DMS 273 treated with DMSO at 0.1 percent for 48 hours (cell line): ENCODE measurements at places on chromosomes 4 and X.

DNA sequence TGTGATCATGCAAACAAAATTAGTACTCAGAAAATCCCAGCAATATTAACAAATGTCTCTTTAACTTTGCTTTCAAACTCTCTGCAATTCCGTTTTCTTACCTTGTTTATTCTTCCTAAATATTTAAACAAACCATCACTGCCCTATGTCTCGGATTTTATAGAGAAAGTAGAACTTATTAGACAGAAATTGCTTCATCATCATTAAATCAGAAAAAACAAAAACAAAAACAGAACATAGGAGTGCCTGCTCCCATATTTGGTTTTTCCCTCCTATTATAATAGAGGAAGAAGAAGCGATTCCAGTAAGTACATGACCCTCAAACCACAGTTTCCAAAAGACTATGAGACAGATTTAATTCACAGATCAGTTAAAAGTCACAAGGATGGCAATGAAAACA lies 1228.0 kb downstream of the RPA4 start:
- DNase-seq: no peak

DNA sequence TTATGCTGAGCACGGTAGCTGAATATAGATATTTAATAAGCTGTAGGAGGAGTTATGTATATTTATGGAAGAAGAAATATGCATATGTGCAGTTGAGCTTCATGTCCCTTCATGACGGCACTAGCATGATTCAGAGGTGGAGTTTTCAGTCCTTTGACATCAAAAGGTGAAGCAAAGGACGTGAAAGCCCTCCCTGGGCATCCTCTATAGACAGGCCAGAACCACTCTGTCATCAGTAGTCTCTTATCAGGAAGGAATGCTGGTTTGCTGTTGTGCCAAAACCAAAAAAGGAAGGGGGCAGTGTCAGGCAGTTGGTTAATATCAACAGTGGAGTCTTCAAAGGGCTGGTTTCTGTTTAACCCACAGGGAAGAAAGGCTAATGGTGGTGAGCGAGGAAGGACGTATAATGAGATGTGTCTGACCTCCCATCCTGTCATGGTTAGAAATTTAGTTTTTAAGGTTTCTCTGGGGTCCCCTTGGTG lies 23.5 kb upstream of the IL2 start:
- no peak for DNase-seq

DNA sequence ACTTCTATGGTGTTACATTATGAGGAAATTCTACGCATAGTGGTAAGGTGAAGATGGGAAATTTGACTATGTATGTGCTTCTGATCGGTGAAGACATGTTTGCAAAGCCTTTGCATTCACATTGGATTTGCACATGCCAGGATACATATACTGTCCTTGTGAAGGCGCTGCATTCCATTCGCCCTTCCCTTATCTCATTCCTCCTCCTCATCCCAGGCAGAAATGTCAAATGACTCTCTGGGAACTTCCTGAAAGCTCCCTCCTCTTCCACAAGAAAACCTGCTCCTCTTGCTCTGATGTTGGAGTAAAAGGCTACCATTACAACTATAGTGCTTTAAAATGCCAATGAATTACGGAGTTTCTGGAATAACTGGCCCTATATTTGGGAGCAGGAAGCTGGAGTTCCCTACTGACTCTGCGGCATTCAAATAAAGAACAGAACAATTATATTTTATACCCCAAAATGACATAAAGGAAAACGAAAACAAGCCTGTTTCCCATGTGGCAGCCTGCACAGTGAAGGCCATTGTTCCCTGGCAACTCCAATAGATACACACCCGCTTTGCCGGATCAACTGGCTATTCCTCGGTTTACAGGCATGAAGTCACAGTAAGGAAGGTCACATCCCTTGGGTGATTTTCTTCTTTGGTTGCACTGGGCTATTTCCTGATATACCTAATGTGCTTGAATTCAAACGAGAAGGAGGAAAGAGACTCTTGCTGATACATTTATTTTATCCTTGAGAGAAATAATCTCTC lies 84.5 kb downstream of the AREG start:
- DNase-seq: no peak

- DNase-seq: no peak
Observed at GRCh38 chr4:1330761-1331590, 16.0 kb upstream of the UVSSA start.

DNA sequence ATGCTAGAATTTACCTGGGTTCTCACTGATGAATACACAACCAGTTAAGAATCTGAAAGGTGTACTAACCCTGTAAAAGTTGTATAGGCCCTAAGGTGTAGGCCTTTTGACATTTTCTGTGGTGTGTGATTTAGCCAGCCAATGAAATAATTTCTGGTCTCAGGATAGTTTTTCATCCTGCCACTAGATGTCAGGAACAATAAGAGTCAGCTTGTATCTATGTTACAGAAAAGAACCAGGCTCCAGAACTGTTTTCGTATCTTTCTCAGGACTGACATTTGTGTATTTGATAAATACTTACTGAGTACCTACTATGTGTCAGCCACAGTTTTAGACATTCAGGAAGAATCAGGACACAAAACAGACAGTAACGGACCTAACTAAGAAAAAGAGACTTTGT lies 673.6 kb upstream of the TENM3 start:
- no peak for DNase-seq

GRCh38 chrX:50469206-50469605 lies 1.4 kb downstream of the DGKK start:
- DNase-seq: no peak

DNA sequence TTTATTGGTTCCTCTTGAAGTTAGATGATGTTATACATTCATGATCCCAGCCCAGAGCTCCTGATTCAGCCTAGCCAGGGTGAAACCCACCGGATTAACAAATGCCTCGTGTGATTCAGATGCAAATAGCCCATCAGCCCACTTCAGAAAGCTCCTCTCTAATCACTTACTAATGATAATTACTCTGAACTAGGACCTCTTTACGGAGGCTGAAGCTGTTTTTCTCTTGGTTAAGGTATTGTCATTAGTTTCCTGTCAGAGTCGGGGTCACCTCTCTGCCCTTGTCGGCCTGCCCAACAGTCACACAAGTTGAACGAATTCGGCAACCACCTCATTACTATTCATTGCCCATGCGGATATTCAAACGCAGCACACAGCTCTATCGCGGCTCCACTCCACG lies 36.6 kb downstream of the ZFP42 start:
- DNase-seq: no peak

GRCh38 chr4:36771411-36772153 lies 473.0 kb upstream of the NWD2 start:
- DNase-seq: no peak

DNA sequence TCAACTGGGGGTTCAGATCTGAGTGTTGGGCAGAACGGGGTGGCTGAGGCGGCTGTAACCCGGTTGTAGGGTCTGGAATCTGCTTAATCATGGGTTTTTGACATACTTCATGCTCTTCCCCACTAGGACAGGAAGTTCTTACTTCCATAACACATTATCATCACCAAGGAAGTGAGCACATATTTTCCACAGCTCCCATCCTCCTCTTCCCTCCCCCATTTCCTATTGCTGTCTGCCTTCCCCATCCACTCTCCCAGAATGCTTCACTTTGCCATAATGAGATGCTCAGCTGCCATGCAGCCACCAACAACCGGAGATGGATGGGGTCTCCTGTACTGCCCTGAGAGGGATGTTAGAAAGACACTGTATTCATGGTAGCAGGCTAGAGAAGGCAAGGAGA lies 6.4 kb upstream of the DCUN1D4 start:
- no peak for DNase-seq

- no peak for DNase-seq
Observed at GRCh38 chr4:145076469-145076855, 21.5 kb downstream of the ANAPC10 start.

GRCh38 chr4:95105112-95105511 lies 347.4 kb downstream of the BMPR1B start:
- no peak for DNase-seq

GRCh38 chrX:9907645-9908387 lies 59.3 kb upstream of the CLDN34 start:
- DNase-seq: no peak

DNA sequence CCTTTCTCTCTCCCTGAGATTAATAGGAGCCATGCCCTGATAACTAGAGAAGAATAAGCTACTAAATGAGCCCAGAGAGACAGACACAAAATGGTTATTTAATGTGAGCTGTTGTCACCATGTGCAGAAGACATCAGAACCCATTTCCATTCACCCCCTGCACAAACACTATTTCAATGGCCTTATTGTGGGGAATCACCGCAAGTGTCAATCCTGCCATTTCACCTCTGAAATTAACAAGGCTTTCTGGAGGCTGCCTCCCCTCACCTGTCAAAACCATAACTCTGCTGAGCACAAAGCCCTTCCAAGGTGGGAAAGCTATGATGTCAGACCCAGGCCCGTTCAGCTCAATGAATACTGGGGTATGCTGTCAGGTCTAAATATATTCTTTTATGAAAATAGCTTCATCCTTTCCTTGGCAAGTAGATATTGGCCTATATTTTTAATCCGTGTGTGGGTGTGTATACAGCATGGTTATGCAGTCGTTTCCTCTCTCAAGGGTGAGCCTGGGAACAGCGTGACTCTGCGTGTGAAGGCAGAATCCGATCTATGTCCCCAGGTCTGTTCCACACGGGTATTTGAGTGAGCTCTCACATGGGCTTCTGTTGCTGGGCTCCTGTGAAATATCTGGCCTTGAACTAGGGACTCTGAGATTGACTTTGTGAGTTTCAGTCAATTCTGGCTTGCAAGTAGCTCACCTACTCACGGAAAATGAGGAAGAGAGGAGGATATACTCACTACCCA lies 266.3 kb downstream of the FBXW7 start:
- no peak for DNase-seq

DNA sequence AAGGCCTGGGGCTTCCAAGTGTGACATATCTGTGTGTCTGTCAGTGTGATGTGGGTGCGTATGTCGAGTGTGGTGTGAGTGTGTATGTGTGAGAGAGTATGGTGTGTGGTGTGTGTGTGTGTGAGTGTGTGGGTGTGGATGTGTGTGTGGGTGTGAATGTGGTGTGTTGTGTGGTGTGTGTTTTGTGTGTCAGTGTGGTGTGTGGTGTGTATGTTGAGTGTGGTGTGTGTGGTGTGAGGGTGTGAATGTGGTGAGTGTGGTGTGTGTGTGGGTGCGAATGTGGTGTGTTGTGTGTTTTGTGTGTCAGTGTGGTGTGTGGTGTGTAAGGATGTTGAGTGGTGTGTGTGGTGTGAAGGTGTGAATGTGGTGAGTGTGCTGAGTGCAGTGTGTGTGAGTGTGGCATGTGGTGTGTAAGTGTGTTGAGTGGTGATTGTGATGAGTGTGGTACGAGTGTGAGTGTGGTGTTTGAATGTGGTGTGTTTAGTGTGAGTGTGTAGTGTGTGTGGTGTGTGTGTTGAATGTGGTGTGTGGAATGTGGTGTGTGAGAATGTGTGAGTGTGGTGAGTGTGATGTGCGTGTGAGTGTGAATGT lies 61.6 kb upstream of the SORCS2 start:
- no peak for DNase-seq

GRCh38 chr4:65391814-65392213 lies 278.5 kb downstream of the EPHA5 start:
- DNase-seq: no peak

- DNase-seq: no peak
Observed at GRCh38 chr4:154142664-154143063, 348.9 kb downstream of the DCHS2 start.

- no peak for DNase-seq
Observed at GRCh38 chr4:24408640-24409039, 175.7 kb downstream of the DHX15 start.

GRCh38 chr4:165368114-165368513 lies 10.7 kb upstream of the CPE start:
- no peak for DNase-seq

- DNase-seq: no peak
Observed at GRCh38 chr4:59987289-59987688, 1212.8 kb upstream of the ADGRL3 start.

DNA sequence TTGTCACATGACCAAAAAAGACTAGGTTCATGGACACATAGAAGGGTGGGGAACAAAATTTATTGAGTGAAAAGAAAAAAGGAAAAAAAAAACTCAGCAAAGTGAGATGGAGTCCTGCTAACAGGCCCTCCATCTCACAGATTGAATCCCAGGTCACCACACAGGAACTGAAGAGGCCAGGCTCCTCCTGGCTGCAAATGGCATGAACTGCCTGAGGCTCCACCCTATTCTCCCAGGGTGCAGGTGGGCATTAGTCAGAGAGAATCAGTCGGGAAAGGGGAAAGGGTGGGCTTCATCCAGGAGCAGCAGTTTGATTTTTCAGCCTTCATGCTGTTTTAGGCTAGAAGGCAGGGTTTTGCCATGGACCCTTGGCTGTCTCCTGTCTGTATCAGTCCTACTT lies 128.5 kb upstream of the GRID2 start:
- no peak for DNase-seq

- no peak for DNase-seq
Observed at GRCh38 chr4:16682975-16683374, 215.5 kb downstream of the LDB2 start.

- no peak for DNase-seq
Observed at GRCh38 chrX:103637604-103638338, 9.0 kb downstream of the TCEAL1 start.

GRCh38 chr4:54226404-54227255 lies 2.5 kb upstream of the PDGFRA start:
- no peak for DNase-seq

- DNase-seq: peak; percentile 36
Observed at GRCh38 chrX:136028383-136028984, 43.2 kb downstream of the SLC9A6 start.

DNA sequence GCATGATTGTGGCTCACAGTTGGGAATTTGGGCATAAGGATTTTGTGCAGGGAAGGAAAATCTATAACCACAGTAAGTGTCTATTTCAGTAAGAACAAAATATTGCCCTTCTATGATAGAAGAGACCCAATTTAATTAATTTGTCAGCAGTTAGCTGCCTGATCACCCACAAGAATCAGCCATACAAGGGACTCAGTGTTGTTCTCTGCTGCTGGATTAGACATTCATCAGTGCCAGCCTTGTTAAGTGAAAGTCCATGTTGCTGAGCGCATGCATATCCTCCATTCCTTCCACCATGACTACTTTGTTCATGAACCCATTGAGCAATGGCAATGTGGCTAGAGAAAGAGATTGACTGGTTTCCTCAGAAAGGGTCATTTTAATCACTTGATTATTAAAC lies 125.3 kb upstream of the PDHA2 start:
- DNase-seq: no peak

DNA sequence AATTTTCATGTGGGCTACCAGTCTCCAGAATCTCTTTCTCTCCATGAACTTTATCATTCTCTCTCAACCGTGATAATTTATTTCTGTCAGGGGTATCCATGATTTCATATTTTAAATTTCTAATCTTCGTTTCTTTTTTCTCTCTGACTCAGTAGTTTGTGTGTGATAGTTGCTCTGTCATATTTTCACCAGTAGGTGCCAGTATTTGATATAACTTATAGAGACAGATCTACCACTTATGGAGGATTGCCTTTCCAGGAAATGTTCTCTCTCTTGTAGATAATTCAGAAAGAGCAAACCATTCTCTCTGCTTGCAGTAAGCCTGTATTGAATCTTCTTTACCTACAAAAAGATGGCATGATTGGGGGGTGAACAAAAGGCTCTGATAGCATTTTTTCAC lies 79.3 kb upstream of the DYNLT3 start:
- DNase-seq: peak; percentile 13
